ENCODE measurements at places on chromosomes 13 and 19.
A peak's percentile ranks its signal among the peaks of the same experiment; 100 is the strongest.

GRCh38 chr13:46839399-46839798 lies 42.4 kb upstream of the ESD start:
- no peak for DNase-seq

GRCh38 chr13:35159041-35159440 lies 217.0 kb downstream of the NBEA start:
- DNase-seq: no peak

DNA sequence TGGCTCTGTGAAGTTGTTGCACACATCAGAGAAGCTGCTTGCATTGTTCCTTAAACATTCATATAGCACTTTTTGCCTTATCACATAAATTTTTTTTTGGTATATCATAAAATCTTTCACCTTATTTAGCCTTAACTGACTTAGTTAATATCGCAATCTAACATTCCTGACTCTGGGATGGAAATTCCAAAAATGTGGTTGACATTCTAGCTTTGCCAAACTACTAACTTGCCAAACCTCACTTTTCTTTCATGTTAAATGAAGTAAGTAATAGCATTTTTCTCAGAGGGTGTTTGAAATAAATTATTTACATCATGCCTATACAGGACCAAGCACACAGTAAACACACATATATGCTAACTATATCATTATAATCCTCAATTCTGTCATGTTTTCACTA lies 736.9 kb upstream of the PCDH9 start:
- DNase-seq: no peak

- DNase-seq: peak; percentile 87
Measured at GRCh38 chr19:17394891-17395415, 957 bp upstream of the CCDC194 start.

DNA sequence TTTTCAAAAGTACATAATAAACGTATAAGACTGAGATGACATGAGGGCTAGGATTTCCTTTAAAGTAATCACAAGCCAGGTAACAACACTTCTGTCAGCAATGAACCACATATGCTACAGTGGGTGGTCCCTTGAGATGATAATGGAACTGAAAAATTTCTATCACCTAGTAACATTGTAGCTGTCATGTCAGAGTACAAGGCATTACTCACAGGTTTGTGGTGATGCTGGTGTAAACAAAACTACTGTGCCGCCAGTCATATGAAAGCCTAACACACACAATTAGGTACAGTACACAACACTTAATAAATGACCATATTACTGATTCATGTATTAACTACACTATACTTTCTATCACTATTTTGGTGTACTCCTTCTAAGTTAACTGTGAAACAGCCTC lies 36.8 kb downstream of the MIPEP start:
- no peak for DNase-seq

GRCh38 chr19:42397263-42398166 lies 7.4 kb upstream of the CNFN start:
- no peak for DNase-seq

GRCh38 chr19:18915639-18916038 lies 3.5 kb downstream of the COPE start:
- peak; percentile 54 for DNase-seq

- DNase-seq: no peak
Measured at GRCh38 chr19:43692385-43692784, 22.4 kb upstream of the PLAUR start.

- DNase-seq: no peak
Measured at GRCh38 chr19:38650172-38650775, 2.8 kb downstream of the ACTN4 start.

GRCh38 chr13:99792079-99792921 lies 179.3 kb downstream of the ZIC5 start:
- DNase-seq: no peak

DNA sequence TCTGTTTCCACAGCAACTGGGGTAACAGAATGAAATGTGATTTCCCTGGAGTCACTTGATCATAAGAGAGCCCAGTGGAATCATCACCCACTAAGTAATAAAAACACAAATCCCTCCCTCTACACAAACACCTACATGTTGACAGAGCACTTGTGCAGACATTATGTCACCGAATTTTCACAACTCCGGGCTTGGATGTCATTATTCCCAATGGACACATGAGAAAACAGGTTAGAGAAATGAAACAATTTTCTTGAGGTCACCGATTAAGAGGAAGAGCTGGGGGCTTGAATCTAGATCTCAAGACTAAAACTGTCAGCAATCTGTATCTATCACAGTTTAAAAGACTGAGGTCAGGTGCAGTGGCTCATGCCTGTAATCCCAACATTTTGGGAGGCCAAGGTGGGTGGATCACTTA lies 3.1 kb downstream of the XRCC1 start:
- no peak for DNase-seq

GRCh38 chr13:39655041-39655568 lies 357 bp upstream of the COG6 start:
- DNase-seq: no peak

- DNase-seq: no peak
Measured at GRCh38 chr19:13229246-13229645, 79.0 kb downstream of the IER2 start.

GRCh38 chr13:23427881-23428528 lies 5.5 kb downstream of the SACS start:
- DNase-seq: no peak

DNA sequence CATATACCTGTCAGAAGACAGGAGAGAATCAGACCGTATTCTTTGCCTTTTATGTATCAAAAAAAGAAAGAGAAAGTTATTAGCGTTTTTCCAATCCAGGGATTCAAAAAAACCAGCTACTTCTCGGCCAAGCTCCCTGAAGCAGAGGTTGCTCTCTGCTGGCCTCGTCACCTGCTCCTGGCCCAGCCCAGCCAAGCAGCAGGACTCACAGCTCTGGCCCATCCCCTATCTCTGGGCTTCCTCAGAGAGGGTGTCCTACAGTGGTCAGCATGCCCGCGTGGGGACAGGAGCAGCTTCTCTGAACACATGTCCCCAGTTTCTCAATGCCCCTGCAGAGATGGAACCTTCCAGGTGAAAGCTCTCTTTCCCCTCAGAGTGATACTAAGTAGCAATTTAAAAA lies 209.0 kb downstream of the URI1 start:
- no peak for DNase-seq

GRCh38 chr19:17447704-17448130 lies 751 bp downstream of the TMEM221 start:
- DNase-seq: no peak

- DNase-seq: no peak
Measured at GRCh38 chr13:95156208-95156607, 145.0 kb downstream of the ABCC4 start.

- no peak for DNase-seq
Measured at GRCh38 chr13:26038931-26039475, 12.8 kb downstream of the SHISA2 start.

GRCh38 chr19:29531458-29532025 lies 5.7 kb downstream of the VSTM2B start:
- DNase-seq: no peak

DNA sequence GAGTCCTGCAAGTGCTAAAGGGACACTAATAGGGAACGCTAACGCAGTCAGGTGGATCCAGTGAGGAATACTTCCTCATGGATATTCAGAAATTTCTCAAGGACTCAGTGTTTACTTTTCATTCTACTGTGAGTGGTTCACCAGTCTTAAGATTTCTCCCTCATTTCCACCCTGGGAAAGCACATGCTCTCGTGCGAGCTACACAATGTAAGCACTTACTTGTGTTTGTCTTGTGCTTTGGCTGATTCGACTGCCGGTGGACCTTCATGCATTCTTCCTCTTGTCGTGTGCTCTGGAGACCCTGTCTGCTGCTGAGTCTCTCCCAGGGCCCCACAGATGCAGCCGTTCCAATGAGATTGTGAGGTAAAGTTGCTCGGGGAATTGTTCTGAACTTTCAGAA lies 180.1 kb downstream of the NUFIP1 start:
- DNase-seq: no peak

- no peak for DNase-seq
Measured at GRCh38 chr13:108924134-108924533, 294.7 kb downstream of the MYO16 start.

DNA sequence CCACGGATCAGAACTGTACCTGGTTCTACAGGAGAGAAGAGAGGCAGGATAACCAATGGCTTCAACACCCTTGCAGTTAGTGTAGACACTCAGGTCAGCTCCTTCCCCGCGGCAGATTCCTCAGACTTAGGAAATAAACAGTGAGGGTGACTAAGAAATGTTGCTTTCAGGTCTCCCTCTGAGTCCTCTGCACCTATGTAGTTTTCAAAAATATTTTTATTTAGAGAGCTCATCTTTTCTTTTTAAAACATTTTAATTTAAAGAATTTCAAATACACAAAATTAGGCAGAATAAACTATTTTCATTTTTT lies 195.2 kb downstream of the KLF12 start:
- DNase-seq: no peak

GRCh38 chr13:113859311-113860050 lies 4.4 kb downstream of the GAS6 start:
- DNase-seq: no peak

GRCh38 chr13:51222037-51222685 lies at the start of gene FAM124A:
TSS of gene FAM124A (plus strand) at chr13:51222398. CDS start at chr13:51222502, 104 bp downstream.
- DNase-seq: peak; percentile 61

DNA sequence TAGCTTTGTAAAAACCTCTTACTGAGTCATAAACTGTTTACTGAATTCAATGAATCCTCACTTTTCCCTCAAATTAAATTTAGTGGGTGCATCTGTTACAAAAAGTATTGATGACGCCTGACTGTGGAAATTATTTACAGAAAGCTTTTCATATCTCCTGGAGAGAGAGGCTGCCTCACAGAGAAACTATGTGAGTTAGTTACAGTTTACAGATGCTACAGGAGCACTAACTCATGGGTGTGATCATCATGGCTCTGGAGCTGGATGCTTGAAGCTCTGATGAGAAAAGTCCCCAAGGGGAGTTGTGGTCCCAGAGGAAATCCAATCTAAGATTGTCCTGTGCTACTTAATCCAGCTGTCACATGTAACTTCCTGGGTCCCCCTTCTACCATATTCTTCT lies 590.8 kb downstream of the LMO7 start:
- DNase-seq: no peak

- no peak for DNase-seq
Measured at GRCh38 chr19:7900401-7900870, 3.2 kb upstream of the MAP2K7 start.

GRCh38 chr19:36833430-36833829 lies 4.8 kb downstream of the ZNF790 start:
- DNase-seq: no peak

DNA sequence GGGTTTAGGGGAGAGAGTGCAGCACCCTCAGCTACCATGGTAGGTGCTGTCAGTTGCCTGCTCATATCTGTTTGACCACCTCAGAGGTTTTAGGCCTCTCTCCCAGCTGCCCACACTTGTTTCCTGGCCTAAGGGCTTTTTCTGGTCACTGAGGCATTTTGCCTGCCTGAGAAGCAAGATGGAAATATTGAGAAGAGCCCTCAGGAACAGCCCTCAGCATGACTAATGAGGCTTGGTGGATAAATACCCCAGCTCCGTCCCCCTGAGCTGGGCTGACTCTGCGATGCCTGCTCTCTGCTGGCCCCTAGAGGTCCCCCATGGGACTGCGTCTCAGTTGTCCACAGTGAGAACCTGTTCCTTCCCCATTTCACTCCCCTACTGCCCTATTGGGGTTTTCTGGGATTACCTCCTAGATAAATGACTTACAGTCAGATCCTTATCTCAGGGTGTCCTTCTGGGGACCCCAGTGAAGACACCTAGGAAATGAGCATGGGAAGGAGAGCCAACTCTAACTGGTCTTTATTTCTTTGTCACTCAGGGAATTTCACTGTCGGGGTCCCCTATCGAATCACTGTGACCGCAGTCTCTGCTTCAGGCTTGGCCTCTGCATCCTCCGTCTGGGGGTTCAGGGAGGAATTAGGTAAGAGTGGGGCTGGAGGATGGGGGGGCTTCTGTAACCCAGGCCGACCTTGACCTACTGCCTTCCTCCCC lies 13.3 kb downstream of the PALM3 start:
- DNase-seq: peak; percentile 88

DNA sequence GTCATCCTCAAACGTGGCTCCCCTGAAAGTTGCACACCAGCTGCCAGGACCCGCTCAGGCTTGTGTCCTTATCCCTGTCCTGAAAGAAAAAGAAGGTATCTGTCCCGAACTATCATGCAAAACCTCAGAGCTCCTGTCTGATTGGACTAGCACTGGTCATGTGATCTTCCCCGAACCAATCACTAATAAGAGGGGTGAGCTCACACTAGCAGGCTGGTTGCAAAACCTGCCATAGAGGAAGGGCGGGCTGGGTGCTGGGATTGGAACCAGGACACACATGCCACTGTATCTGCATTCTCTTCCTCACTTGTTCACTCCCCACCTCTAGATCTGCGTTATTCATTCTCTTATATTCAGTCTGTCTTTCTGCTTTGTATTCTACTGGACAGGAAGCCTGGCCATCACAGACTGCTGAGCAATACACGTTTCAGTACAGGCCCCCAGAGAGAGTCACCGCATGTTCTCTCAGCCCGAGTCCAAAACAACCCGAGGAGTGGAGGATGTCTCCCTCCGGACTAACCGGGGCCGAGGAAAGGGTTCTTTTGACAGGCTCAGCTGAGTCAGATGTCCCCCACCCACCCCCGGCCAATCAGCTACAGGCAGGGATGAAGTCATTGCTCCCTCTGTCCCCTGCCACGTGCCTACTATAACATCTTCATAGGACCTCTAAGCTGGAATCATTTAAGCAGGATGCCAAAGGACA lies 97.7 kb downstream of the SIPA1L3 start:
- peak; percentile 33 for DNase-seq

DNA sequence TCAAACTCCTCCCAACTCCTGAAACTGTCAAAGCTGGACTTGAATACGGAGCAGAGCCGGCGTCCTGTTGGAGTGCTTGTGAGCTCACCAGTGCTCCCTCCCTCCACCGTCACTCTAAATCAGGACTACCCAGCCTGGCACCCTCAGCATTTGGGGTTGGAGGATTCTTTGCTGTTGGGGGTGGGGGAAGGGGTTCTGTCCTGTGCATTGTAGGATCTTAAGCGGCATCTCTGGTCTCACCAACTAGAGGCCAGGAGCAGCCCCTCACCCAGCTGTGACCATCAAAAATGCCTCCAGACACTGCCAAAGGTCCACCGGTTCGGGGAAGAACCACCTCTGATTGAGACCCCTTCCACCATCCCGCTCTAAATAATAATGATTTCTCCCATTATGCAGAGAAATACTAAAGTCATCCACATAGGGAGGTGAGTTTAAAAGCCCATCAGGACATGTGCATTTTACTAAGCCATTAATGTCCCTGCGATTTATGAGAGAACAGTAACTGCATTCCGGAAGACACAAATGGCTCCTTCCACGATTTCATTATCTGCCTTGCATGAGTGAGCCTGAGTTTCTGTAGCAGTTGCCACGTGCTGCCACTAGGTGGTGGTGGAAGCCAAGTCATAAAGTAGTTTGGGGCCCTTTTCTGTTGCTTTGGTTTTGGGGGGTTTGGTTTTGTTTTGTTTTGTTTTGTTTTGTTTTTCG lies 16.1 kb upstream of the USP29 start:
- DNase-seq: peak; percentile 63

- DNase-seq: no peak
Measured at GRCh38 chr13:26688980-26689379, 71.6 kb downstream of the GPR12 start.

- no peak for DNase-seq
Measured at GRCh38 chr19:10548746-10549276, 5.1 kb downstream of the ATG4D start.

GRCh38 chr13:89455741-89456140 lies 1784.6 kb downstream of the SLITRK5 start:
- DNase-seq: no peak

GRCh38 chr13:67106502-67107057 lies 123.6 kb downstream of the PCDH9 start:
- DNase-seq: no peak

Data from activated CD4-positive, alpha-beta T cell treated with anti-CD3 and anti-CD28 coated beads for 48 hours (primary cell).